Stimulated activated CD4-positive, alpha-beta T cell treated with anti-CD3 and anti-CD28 coated beads, TNF-alpha, amount 100 ng/mL, for 48 hours (primary cell): ENCODE measurements at places on chromosomes 11 and 22.
A peak's percentile ranks its signal among the peaks of the same experiment; 100 is the strongest.

DNA sequence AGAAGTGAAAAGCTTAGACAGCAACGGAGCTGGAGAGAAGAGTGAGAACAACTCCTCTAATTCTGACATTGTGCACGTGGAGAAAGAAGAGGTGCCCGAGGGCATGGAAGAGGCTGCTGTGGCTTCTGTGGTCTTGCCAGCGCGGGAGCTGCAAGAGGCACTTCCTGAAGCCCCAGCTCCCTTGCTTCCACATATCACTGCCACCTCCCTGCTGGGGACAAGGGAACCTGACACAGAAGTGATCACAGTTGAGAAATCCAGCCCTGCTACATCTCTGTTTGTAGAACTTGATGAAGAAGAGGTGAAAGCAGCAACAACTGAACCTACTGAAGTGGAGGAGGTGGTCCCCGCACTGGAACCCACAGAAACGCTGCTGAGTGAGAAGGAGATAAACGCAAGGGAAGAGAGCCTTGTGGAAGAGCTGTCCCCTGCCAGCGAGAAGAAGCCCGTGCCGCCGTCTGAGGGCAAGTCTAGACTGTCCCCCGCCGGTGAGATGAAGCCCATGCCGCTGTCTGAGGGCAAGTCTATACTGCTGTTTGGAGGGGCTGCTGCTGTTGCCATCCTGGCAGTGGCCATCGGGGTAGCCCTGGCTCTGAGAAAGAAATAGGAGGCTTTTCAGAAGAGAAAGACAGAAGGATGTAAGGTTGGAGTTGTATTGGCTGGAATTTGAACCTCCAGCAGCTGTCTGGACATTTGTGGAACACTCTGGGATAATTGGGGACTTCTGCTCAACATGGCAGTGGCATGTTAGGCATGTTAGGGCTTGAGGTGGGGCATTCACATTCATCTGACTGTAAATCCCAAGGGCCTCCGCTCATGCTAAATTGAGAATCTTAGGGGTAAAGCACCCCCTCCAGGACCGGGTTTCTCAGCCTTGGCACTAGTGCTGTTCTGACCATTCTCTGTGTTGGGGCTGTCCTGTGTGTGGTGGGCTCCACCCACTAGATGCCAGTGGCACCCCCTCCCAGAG, 47.1 kb downstream of the BID start:
- DNase-seq: no peak

DNA sequence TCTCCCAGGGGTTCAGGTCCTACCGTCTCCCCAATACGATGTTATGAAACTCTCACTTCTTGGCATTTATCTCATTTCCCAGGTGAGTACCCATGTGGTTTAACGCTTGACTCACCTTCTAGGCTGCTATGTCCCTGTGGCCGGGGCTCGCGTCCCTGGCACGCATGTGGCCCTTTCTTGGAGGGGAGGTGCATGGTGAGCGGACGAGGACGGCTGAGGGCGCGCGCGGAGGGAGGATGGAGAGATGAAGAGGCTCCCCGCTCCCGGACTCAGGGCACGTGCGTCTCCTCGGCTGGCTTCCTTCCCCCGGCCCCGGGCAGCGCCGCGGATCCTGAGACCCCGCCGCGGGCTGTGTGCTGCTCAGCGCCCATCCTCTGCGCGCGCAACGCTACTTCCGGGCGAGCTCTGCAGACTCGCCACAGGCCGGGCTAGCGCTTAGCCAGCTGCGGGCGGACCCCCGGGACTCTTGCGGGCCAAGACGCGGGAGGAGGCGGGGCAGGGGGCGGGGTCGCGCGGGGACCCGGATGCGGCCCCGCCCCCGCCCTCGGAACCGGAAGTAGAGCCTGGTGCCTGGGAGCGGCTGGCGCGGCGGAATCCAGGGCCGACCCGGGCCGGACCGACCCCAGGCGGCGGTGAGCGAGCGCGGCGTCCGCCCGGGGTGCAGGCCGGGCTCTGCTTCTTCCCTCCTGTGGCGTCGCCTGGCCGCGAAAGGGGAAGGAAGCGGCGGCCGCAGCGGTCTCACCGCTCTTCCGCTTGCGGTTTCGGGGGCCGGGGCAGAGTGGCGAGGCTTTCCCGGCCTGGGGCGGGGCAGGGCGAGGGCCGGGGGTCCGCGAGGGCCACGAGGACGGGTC, at the start of gene CTTN:
CTTN (plus strand) TSS at position 547 of the 851 bp plus-strand sequence. CDS start 8,769 bp downstream, outside the sequence.
- DNase-seq: peak; percentile 34

DNA sequence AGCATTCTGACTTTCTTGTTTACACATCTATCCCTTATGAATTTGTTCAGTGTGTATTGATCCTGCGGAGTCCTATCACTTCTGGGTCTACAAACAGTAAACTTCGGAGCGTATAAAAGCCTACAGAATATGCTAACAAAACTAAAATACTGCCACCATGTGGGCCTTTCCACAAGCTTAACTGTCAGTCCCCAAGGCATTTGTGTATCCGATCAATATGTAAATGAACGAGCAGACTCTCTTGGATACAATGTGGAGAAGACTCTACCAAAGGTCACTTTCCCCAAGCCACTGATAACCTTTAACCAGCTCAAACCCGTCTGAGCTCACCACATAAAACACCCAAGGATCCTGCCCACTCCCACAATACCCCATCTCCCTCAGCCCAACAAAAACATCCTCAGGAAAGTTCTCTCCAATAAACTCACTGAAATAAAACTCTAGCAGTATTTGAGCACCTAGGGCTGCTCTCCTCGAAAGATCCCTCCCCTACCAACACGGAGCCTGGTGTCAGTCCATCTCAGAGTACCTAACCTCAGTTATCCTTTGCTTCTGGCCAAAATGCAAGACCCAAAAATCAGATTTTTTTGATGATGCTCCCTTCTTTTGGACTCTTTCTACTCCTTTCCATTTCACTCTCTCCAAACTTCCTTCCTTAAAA, 17.8 kb downstream of the ADA2 start:
- DNase-seq: no peak

- DNase-seq: no peak
Measured at GRCh38 chr22:38080850-38081635, 2.9 kb downstream of the SLC16A8 start.

GRCh38 chr11:123072332-123072761, 10.4 kb upstream of the HSPA8 start:
- no peak for DNase-seq

GRCh38 chr11:57644748-57645688, 4.7 kb downstream of the YPEL4 start:
- peak; percentile 83 for DNase-seq

DNA sequence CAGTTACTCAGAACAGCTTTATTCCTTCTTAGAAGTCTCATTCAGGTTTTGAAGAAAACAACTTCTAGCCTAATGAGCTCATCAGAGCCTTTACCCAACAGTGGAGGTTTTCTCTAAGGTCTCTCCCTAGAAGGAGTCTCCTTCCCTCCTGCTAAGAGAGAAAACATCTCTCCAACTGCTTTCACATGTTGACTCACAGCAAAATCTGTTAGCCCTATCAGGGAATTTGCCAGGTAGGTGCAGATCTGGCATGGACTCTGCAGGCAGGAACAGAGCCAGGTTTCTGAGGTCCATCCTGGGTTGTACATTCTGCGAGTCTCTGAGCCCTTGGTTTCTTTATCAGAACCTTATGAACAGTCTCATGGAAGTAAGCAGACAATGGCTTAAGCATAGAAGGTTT, 214.4 kb downstream of the HIPK3 start:
- no peak for DNase-seq
